ENCODE measurements at places on chromosomes 13 and 19.

DNA sequence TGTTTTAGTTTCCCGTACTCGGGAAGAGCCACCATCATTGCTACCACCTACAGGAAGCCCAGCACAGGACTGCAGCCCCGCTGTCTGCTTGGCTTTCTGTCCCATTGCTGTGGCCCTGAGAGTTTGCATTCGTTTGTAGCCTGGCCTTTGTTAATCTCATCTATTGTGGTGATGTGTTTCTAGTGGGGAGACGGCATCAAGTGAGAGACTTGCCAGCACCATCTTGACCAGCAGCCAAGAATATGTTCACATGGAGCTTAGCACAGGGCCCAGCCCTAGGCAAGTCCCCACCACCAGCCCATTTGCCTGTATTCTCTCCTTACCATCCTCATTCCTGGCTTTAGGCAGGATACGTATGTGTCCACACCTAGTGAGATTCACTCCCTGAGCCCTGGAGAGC, 17.3 kb upstream of the OVOL3 start:
- DNase-seq: no peak

DNA sequence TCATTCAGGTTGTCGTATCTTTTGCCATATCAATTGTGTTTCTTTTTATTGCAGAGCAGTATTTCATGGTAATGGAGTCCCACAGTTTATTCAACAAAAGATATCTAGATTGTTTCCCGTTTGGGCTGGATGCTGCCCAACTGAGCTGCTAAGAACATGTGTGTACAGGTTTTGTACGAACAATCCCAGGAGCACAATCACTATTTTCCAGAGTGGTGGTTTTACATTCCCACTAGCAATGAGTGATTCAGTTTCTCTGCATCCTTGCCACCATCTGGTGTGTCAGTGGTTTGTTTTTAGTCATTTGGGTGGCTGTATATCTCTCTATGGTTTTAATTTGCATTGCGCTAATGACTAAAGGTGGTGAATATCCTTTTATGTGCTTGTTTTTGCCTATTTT, 52.7 kb upstream of the ZDHHC20 start:
- no peak for DNase-seq

DNA sequence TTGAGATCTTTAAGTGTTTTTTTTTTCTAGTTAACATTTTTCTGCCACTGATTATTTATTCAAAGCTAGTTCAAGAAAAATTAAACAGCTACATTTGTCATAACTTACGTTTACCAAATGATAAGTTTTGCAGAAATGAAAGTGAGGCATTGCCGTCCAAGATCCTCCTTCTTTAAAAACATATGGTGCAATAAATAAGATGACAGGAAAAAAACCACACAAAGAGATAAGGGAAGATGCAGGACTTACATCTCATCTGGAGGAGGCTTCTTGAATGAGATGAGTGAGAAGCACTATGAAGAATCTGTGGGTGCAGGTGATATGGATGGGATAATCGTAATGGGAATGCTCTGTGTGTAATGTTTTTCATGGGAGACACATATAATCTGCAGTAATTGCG, 12.4 kb downstream of the TNFSF13B start:
- no peak for DNase-seq

DNA sequence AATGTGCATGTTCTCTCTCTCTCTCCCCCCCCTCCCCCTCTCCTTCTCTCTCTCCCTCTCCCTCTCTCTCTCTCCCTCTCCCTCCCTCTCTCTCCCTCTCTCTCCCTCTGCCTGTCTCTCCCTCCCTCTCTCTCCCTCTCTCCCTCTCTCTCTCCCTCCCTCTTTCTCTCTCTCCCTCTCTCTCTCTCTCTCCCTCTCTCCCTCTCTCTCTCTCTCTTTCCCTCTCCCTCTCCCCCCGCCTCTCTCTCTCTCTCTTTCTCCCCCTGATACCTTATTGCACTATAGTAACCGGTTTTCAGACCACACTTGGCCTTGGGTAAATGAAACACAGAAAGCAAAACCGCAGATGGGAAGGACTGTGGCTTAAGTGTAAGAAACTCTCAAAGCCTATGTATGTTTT, 34.7 kb upstream of the SPACA7 start:
- no peak for DNase-seq
